ENCODE measurements at places on chromosomes 7 and 10.

DNA sequence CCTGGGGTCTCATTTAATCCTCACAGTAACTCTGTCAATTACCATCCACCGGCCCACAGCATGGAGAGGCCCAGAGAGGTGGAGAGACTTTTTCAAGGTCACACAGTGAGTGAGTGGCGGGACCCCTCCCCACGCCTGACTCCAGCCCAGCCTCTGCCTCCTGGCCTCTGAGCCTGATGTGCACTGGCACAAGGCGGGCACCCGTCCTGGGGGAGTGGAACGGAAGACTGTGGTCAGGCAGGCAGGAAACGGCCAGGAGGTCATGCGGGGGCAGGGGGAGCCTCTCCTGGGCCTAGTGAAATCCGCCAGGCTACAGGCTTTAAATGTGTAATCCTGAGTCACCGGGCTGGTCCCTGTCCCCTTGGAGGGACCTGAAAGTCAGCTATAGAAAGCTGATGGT, 32.2 kb downstream of the ZCCHC24 start:
- no peak for DNase-seq

GRCh38 chr7:155796381-155797261, 15.6 kb downstream of the SHH start:
- DNase-seq = peak; percentile 48

- DNase-seq = no peak
Observed at GRCh38 chr10:121617176-121617575, 18.9 kb upstream of the FGFR2 start.

GRCh38 chr10:131559450-131559911, 248.0 kb upstream of the TCERG1L start:
- no peak for DNase-seq

DNA sequence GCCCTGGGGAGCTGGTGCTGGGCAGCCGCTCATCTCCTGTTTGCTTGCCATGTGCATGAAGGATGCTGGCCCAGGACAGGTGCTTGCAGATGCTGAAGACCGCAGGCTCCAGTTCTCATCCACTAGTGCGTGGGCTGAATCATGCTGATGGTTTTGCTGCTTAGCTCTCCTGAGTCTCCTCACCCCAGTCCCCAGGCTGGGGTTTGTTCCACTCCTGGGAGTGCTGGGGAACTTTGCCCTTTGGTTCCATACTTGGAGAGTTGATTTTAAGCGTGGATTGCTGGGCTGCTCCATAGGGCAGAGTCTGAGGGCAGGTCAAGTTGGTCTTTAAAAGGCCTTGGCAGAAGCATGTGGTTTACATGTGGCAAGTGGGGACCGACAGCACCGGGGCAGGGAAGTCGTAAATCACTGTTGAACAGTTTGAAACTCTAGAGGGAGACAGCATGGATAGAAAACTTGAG, 9.1 kb downstream of the DYNC2I1 start:
- DNase-seq = no peak

GRCh38 chr10:44293306-44293778, 91.6 kb downstream of the CXCL12 start:
- no peak for DNase-seq

DNA sequence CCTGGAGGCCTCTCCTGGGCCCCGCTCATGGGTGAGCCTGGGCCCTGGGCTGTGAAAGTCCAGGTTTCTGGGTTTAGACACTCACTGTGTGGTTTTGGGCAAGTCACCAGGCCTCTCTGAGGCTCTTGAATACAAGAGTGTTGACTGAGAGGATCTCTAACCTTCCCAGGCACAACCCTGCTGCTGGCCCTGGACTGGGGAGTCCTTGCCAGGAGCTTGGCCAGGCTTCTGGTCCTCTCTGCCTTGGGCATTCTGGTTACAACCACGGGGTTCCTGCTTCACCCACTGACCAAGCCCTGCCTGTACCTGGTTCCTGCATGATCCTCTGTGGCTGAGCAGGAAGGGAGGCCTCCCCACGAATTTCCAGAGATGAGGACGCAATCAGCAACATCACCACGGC, 63.6 kb upstream of the COL13A1 start:
- DNase-seq = no peak

DNA sequence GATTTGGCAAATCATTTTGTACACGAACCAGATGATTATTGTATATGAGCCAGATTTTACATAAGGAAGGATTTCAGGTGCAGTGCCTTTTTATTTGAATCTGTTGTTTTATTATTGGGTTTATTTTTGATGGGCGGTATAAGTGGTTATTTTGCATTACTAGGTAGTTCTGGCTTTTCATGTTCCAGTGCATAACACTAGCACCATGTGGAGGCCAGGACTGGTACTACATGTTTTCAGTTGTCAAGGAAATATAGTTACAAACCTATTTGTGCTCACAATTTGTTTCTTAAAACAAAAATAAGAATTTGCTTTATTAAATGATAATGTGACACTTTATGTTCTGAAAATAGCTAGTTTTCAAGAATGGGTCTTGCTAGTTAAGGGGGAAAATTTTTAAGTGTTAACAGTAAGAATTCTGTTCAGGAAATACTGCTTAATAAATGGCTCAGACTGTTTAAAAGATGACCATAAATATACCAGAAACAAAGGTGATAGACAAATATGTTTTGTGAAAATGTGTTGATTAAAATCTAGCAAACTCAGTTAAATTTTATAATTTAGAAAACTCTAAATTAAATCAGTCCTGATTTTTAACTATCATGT, 7.1 kb upstream of the SEMA3E start:
- DNase-seq = no peak

DNA sequence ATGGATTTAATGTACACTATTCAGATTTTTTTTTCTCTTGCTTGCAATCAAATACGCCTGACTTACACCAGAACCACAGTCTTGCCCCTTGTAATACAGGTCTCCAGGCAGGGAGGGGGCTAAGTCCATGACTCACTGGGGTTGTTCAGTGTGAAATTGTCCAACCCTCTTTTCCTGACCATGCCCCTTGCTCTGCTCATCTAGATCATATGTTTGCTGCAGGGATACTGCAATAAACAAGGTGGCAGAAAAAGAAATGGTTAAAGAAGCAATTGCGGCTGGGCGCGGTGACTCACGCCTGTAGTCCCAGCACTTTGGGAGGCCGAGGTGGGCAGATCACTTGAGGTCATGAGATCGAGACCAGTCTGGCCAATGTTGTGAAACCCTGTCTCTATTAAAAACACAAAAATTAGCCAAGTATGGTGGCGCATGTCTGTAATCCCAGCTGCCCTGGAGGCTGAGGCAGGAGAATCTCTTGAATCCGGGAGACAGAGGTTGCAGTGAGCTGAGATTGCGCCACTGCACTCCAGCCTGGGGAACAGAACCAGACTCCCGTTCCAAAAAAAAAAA, 85.5 kb downstream of the TMEM130 start:
- DNase-seq = no peak

DNA sequence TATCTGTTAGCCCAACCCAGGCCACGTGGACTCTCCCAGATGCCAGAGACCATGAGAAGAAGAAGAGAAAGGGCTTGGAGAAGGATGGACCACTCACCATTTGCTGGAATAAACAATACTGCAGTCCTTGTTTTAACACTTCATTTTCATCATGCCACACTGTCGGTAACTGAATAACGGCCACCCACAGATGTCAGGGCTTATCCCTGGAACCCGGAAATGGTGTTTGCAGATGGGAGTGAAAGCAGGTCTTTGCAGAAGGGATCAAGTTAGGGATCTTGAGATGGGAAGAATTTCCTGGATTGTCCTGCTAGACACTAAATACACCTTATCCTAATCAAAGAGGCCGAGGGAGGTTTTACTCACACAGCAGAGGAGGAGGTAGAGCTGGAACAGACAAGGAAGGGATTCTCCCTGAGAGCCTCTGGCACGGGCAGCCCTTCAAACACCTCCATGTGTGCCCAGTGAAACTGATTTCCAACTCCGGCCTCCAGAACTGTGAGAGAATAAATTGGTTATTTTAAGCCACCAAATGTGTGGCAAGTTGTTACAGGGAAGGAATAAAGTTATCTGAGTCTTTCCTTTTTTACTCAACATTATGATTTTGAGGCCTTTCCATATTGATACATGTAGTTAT, 56.3 kb upstream of the SFMBT2 start:
- DNase-seq = no peak

- no peak for DNase-seq
Observed at GRCh38 chr7:94212160-94212559, 182.5 kb upstream of the COL1A2 start.

- DNase-seq = no peak
Observed at GRCh38 chr7:42351316-42351935, 114.4 kb upstream of the GLI3 start.

- no peak for DNase-seq
Observed at GRCh38 chr7:138668229-138668596, 32.9 kb downstream of the SVOPL start.

DNA sequence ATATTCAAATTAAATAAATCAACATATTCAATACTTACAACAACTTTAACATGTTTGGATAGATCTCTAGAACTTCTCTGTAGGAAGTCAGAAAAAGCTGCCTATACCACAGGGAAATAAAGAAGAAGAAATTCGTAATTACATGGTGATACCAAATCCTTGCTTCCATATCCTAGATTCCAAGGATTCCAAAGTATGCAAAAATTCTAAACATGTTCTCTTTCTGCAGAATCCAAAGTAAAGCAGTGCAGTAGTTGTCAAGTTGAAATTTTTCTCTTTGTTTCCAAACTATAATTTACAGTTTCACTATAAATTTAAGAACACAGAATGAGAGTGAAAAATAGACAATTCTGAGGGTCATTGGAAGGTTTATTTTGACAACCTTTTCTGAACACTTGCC, 233.7 kb upstream of the PTN start:
- DNase-seq = no peak

GRCh38 chr7:101719123-101719470, 90.0 kb upstream of the MYL10 start:
- no peak for DNase-seq

GRCh38 chr10:102675011-102675665, 30.9 kb downstream of the TRIM8 start:
- no peak for DNase-seq

DNA sequence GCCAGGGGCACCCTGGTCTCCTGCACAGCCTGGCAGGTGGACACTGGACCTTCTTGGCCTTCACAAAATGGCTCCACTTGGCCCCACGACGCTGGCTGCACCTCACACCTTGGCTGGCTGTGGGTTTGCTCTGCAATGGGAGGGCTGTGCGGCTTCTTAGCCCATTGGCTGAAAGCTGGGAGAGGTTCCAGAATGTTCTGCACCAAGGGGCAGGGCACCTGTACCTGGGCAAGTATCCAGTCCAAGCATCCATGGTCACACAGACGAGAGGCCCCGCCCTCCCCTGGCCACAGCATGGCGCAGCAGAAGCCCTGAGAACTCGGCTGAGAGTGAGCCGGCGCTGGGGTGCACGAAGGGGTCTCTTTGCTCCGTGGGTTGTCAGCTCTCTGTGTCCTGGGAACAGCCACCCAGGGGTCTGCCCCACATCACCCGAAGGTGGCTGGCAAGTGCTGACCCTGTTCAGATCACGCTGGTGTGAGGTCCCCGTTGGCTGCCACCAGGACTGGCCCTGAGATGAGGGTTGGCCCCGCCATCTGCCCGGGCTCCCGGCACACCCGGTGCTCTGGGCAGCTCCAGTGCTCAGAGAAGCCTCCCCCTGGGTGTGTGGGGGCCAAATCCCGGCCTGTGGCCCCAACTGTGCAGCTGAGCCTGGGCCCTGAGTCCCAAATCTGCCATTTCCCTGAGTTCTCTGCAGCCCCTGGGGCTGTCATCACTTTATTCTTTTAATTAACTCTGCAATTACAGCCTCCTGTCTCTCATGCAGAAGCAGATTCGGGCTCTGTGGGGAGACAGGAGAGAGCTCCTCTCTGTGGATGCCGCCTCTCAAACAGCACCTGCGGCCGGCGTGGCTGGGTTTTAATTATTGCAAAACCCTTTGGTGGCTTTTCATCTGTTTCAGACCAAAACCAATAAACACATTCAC, 19.4 kb upstream of the ADGRA1 start:
- no peak for DNase-seq

DNA sequence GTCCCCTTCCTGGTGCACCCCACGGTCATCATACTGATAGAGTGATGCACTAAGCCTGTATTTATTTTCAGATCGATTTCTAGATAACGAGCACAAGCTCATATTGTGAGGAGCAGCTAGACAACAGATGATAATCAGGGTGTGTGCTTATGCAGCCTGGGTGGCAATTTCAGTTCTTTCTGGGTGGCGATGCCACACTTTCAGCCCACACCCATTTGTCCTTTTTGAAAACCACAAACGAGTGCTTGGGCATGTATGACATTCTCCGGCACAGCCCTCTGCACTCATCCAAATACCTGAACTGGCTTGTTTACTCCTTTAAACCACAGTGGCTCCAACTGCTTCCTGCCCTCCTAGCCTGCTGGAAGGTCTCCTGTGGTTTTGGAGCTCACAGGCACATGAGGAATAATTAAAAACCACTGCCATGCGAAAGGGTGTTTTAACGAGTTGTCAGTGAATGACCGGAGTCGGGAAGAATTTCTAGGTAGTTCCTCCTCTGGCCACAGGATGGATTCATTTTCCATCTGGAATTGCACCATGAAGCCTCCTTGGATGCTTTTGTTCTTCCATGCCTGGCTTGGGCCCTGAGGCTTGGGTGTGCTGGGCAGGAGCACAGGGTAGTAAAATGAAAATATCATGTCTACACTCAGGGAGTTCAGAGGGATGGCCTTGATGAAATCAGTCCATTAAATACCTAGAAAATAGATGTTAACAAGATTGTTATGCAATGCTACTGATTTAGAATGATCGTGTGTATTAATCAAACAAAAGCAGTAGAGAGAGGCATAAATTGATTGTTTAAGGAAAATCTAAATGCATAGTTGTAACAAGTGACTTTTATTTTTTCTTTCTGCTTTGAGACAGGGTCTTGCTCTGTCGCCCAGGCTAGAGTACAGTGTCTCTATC, 52.4 kb upstream of the ITGB1 start:
- no peak for DNase-seq

GRCh38 chr7:12488341-12488740, 82.2 kb upstream of the SCIN start:
- DNase-seq = no peak

DNA sequence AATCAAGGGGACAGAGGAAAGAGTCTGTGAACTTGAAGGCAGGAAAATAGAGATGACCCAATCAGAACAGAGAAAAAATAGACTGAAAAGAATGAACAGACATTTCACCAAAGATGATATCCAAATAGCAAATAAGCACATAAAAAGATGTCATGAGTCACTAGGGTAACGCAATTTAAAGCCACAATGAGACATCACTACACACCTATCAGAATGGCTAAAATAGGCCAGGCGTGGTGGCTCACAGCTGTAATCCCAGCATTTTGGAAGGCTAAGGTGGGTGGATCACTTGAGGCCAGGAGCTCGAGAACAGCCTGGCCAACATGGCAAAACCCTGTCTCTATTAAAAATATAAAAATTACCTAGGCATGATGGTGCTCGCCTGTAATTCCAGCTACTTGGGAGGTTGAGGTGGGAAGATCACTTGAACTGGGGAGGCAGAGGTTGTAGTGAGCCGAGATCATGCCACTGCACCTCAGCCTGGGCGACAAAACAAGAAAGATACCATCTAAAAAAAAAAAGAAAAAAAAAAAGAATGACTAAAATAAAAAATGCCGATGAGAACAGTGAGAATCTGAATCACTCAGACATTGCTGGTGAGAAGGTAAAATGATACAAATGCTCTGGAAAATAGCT, 100.9 kb downstream of the LHPP start:
- no peak for DNase-seq

GRCh38 chr7:51141451-51142003, 175.1 kb downstream of the COBL start:
- DNase-seq = no peak

Measured in stimulated activated CD4-positive, alpha-beta T cell treated with anti-CD3 and anti-CD28 coated beads, Interleukin-4, amount 100 ng/mL, for 4 hours (primary cell).